ENCODE measurements at places on chromosomes 5 and 9. TPM values are rescaled to one million over a fixed set of nuclear protein-coding genes. Genes with fewer than 3 reads are reported as not detected.

The CHSY3 gene
- polyA plus RNA-seq, result 0.37 TPM

GRCh38 chr5:59598547-59598874 lies 295.0 kb downstream of the PDE4D start:
- DNase-seq, result no peak

The POU5F2 gene
- 0.04 TPM for polyA plus RNA-seq

The SH3TC2 gene
- polyA plus RNA-seq, result 18.9 TPM

DNA sequence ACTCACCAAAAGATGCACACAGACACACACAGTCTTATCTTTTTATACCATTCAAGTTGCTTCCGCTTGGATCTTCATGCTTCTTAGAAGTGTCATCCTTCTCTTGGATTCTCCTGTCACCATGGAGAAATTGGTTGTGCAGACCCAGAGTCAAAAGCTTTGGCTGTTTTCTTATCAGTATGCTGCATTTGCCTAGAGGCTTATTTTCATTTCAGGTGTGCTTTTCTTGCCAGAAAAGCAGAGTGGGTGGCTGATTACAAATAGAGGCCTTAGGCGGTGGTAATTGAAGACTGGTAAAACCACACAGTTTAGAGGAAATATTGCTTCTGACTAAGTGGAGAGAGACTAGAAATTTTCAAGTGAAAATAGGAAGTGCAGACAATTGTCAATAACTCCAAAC lies 70.2 kb upstream of the TLE4 start:
- DNase-seq, result no peak

GRCh38 chr9:34456746-34457145 lies 1.6 kb downstream of the FAM219A start:
- no peak for DNase-seq

GRCh38 chr5:103849934-103850333 lies 287.3 kb upstream of the NUDT12 start:
- DNase-seq, result peak; percentile 59

DNA sequence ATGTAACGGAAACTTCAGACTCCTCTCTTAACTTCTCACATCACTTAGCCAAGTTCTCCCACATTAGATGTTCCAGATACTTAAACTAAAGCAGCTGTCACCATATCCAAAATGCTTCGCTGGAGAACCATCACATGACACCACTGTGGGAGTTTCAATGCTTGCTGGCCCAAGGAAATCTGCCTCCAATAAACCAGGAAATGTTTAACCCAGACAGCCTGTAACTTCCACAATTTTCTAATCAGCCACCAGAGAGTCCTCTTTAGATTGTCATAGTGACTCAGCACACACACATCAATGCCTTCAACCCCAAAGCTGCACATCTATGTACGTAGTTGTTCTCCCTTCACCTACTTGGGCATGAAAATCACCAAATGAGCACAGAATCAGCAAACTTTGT lies 118.7 kb downstream of the LPAR1 start:
- no peak for DNase-seq

GRCh38 chr9:79432485-79432884 lies 139.3 kb upstream of the TLE4 start:
- no peak for DNase-seq

- DNase-seq, result no peak
Measured at GRCh38 chr9:81848472-81848871, 79.8 kb upstream of the SPATA31D4 start.

- no peak for DNase-seq
Measured at GRCh38 chr5:84113246-84114105, 271.2 kb downstream of the EDIL3 start.

The IFNA13 gene
- not detected for polyA plus RNA-seq

The BARHL1 gene
- not detected for polyA plus RNA-seq

The BHMT2 gene
- not detected for polyA plus RNA-seq

DNA sequence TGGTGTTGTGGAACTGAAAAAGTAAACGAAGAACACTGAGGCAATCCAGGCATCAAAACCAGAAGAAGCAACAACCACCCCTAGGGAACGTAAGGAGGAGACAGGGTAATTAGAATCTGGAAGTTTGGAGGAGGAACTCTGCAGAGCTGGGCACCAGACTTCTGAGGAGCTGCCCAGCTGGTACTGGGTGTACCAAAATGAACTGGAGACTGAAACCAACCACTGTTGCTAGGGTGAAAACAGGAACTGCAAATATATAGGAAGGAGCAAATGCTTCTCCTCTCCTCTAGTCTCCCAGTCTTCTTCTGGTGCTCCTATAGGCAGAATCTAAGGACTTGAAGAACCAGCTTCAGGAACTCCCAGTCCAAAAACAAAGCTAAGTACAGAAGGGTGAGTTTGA lies 189.8 kb downstream of the ELAVL2 start:
- DNase-seq, result no peak

The ANP32B gene
- 17.2 TPM for polyA plus RNA-seq

DNA sequence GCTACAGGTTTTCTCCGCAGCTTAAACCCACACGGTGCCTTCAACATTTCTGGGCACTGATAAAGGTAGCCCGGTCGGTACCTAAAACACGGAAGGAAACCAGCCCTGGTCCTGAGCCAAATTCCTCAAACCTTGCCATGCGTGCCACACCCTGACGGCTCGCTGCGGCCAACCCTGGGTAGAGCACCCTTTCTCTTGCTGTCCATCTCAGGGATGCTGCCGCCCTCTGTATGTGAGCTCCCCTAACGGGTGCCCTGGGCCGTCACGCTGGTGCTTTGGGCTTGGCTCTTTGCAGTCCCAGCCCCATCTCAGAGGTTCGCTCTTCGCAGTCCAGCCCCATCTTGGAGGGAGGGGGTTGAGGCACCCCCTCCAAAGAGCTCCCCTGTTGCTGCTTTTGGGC lies 43.9 kb downstream of the PNPLA7 start:
- no peak for DNase-seq

GRCh38 chr5:31934156-31934555 lies 240.0 kb downstream of the GOLPH3 start:
- DNase-seq, result no peak

DNA sequence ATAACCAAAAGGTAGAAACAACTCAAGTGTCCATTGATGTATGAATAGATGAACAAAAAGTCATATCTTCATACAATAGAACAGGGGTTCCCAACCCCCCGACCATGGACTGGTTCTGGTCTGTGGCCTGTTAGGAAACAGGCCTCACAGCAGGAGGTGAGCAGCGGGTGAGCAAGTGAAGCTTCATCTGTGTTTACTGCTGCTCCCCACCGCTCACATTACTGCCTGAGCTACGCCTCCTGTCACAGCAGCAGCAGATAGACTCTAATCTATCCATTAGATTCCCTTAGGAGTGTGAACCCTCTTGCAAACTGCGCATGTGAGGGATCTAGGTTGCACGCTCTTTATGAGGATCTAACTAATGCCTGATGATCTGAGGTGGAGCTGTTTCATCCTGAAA lies 478.0 kb downstream of the BRINP1 start:
- DNase-seq, result no peak

DNA sequence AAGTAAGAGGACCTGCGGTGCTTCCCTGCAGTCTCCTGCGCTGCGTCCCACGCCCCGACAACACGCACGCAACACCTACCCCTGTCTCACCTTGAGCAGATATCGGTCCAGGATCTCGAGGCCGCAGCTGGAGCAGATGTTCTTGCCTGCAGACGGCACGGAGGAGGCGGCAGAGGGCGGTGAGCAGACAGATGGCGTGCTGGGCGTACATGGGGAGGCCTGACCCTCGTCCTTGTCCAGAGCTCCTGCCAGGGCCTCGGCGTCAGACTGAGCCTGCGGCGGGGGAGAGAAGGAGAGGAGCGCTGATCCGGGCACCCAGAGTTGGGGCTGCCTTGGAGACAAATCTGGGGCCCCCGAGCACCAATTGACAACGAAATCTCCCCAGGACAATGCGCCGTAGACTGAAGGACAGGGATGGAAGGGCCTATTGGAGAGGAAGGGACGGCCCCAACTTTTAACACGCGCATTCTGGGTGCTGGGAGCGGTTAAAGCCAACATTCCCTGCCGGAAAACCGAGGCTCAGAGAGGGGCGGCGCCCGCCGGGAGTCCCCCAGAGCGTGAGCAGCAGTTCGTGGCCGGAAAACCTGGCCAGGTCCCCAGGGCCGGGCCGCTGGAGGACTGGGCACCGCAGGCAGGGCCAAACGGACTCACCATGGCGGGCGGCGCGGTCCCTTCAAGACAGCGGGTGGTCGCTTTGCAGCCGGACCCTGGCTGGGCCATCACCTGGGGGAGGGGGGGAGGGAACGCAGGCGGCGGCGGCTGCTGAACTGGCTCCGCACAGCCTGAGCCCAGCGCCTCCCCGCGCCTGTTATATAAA lies 1.8 kb downstream of the LHX6 start:
- DNase-seq, result no peak

The ARID3C gene
- polyA plus RNA-seq, result 0.05 TPM

GRCh38 chr5:74631081-74631953 lies 9.2 kb downstream of the ENC1 start:
- DNase-seq, result no peak

GRCh38 chr5:128885649-128886255 lies 79.5 kb upstream of the SLC27A6 start:
- DNase-seq, result no peak

- no peak for DNase-seq
Measured at GRCh38 chr5:143362664-143363227, 40.7 kb downstream of the NR3C1 start.

DNA sequence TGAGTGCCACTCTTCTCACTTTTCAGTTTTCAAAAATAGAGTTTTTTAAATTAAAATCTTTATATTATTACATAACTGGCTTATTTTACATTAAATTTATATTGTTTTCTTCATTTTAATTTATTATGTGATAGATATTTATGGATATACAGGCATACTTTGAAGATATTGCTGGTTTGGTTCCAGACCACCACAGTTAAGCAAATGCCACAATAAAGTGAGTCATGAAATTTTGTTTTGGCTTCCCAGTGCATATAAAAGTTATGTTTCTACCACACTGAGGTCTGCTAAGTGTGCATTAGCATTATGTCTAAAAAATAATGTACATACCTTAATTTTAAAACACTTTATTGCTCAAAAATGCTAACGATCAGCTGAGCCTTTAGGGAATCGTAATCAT lies 47.4 kb downstream of the NDUFS4 start:
- no peak for DNase-seq

GRCh38 chr5:36300191-36300926 lies 1.3 kb downstream of the RANBP3L start:
- no peak for DNase-seq

- no peak for DNase-seq
Measured at GRCh38 chr9:68802525-68803015, 97.5 kb downstream of the PIP5K1B start.

GRCh38 chr5:44535621-44536020 lies 146.4 kb upstream of the FGF10 start:
- no peak for DNase-seq

- no peak for DNase-seq
Measured at GRCh38 chr5:65817931-65818330, 95.9 kb downstream of the NLN start.

The BAAT gene
- 0.08 TPM for polyA plus RNA-seq

DNA sequence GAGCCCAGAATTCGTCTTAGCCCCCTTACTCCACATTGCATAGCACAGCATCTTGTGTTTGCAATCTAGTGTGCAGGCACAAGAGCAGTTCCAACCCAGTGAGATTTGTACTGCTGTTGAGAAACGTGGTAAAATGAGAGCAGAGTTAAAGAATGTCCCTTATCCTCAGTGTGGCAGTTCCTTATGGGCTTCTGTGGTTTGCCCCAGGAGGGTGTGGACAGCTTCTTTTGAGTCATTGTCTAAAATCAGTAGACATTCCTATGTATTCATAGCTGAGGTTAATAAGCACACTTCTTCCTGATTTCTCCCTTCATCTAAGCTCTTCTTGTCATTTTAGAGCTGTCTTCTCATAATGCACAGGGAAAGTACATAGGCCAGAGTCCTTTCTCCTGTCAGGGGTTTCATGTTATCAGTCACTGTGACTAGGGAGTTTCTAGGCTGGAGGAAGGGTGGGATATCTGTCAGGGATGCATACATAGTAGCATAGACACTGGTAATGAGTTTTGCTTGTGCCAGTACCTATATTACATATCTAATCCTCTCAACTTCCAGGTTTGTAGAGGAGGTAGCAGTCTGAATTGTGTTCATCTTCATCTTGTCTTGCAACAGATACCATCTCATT lies 2.0 kb upstream of the CAVIN4 start:
- no peak for DNase-seq

The OBP2B gene
- polyA plus RNA-seq, result not detected

The SCGB3A2 gene
- polyA plus RNA-seq, result not detected

The ANKRD34B gene
- not detected for polyA plus RNA-seq

DNA sequence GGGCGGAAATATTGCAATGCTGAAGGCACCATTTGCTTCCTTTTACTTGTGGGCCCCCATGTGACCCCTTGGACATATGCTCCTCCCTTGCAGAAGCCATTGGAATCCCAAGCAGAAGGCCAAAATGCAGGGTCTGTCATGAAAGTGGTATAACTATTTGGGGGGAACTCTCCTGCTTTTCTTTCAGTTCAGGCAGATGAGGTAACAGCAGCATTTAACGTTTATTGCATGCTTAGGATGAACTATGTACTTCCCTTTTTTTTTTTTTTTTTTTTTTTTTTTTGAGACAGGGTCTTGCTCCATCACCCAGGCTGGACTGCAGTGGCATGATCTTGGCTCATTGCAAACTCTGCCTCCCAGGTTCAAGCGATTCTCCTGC lies 7.8 kb downstream of the FOXI1 start:
- no peak for DNase-seq

DNA sequence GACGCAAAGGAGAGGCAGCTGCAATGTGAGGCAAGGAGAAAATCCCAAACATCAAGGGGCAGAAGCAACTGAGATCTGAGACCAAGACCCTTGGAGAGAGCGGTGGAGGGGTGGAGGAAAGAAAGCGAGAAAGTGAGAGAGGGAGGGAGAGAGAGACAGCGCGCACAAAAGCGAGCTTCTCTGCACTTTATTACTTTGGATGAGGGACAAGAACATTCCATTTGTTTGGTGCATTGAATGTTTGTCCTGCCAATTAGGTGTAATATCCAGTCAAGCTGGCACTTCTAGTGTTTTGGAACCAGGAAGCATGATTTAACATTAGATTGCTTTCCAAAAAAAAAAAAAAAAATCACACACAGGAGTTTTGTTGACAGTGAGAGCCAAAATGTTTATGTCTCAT lies 1.4 kb downstream of the CAST start:
- DNase-seq, result no peak

- no peak for DNase-seq
Measured at GRCh38 chr5:82290005-82290404, 11.9 kb upstream of the RPS23 start.

The TMEM171 gene
- polyA plus RNA-seq, result 10.3 TPM

- DNase-seq, result no peak
Measured at GRCh38 chr9:125103770-125104460, 39.4 kb downstream of the SCAI start.

GRCh38 chr9:87270221-87270847 lies 227.3 kb upstream of the DAPK1 start:
- no peak for DNase-seq

The BRINP1 gene
- 0.52 TPM for polyA plus RNA-seq

The APBA1 gene
- polyA plus RNA-seq, result 0.89 TPM

Measured in keratinocyte (primary cell).